Activated CD8-positive, alpha-beta memory T cell treated with anti-CD3 and anti-CD28 coated beads for 48 hours (primary cell): ENCODE measurements at places on chromosomes 6 and 20.

DNA sequence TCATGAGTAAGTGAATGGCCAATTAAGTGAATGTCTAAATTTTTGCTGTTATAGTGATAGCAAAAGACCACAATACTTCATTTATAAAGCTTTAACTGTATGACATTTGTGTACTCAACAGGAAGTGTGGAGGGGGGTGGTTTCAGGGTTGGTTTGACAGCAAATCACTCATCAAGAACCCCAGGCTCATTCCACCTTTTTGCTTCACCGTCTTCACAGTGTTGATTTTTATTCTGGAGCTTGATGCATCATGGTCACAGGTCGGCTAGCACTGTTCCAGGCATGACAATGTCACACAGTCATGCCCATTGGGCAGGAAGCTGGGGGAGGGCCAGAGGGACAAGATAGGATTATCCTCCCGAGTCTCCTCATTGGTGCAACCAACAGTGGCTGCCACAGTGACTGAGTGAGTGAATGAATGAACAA is 75.0 kb downstream of the MDGA1 start:
- no peak for DNase-seq

DNA sequence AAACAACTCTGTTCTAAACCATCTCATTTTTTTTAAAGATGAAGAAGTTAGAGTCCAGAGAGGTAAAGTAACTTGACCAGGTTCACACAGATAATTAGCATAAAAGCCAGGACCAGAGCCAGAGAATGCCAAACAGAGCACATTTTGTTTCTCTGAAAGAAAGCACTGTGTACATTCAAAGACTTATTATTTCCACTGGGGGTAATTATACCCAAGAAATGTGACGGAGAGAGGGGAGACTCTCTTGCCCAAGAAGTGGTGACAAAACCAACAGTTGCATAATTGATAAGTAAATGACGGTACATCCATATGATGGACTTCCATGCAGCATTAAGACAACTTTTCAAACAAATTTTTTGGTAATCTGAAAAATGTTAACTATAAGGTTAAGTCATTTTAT is 111.6 kb downstream of the RTN4IP1 start:
- no peak for DNase-seq

- DNase-seq: no peak
Measured at GRCh38 chr6:155380666-155381332, 66.5 kb upstream of the TFB1M start.

- no peak for DNase-seq
Measured at GRCh38 chr6:90284236-90285041, 12.2 kb downstream of the BACH2 start.

DNA sequence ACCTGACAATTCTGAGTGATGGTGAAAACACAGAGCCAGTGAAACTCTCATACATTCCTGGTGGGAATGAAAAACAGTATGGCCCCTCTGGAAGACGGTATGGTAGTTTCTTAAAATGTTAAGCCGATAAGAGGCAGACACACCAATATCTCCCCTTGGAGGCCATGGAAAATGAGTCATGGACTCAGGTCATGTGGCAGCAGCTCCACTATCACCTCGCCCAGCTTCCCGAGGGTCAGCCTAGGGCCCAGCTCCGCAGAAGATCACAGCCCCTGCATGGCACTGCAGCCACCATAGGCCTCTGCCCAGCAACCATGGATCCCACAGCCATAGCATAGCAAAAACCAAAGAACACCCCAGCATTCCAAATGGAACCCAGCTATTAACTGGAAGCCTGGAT is 21.4 kb downstream of the BPIFA1 start:
- no peak for DNase-seq

GRCh38 chr6:31158863-31159855 is 770 bp downstream of the TCF19 start:
- no peak for DNase-seq

DNA sequence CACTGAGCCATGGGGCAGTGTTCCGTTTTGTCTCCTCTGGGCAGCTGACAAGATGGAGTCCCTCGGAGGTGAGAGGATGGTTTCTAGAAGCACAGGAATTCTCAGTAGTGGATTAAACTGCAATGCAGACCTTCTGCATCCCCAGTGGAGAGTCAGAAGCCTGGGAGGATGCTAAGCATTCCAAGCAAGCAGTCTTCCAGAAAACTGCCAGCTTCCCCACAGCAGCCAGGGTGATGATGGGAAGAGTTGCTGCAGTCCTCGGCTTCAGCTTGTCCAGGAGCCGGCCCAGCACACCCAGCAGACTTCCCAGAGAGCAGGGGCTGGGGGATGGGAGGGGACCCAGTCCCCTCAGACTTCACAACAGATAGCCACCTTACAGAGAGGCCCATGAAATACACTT is 163.6 kb downstream of the LY86 start:
- DNase-seq: no peak

DNA sequence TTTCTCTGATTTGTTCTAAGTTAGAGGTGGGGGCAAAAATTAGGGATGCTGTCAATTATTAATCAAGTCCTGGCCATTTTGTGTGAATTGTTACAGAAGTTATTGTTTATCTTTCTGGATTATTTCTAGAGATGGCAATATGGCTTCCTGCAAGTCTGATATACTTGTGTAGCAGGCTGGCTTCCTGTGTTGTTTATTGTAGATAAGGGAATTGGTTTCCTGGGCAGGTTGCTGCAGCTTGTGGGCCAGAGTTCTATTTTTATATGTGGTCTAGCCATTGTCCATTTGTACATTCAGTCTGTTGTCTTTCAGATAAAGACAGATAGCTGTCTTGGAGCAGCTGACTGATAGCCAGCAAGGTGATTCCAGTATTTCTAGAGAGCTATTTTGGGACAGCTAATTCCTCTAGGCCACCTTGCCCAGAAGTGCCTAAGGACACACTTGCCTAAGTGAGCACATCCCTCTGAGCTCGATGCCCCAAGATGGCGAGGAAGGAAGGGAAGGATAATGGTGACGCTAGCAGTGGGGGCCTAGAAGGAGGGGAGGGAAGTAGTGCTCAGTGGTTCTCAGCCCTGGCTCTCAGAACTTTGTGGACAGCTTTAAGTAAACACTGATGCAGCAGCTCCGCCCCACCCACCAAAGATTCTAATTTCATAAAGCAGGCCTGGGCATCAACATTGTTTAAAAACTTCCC is 25.5 kb downstream of the DDO start:
- DNase-seq: no peak

GRCh38 chr6:89133981-89134380 is 11.9 kb upstream of the PM20D2 start:
- no peak for DNase-seq

DNA sequence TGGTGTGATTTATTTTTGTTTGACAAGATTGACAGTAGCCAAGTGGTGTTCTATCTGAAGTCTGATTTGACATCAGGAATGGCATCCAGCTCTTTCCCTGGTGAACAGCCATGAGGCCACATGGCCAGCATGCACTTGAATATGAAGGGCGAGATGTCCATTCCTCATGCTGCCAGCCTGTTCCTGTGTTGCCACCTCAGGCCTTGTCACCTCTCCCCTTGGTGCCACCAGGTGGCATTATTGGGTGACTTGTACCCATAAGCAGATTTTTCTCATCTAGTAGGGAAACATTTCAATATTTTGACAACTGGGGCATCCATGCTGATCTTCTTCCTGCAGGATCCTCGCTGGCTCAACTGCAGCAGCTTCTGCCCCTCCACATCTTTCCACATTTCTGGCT is 199.1 kb downstream of the ERMARD start:
- DNase-seq: no peak

DNA sequence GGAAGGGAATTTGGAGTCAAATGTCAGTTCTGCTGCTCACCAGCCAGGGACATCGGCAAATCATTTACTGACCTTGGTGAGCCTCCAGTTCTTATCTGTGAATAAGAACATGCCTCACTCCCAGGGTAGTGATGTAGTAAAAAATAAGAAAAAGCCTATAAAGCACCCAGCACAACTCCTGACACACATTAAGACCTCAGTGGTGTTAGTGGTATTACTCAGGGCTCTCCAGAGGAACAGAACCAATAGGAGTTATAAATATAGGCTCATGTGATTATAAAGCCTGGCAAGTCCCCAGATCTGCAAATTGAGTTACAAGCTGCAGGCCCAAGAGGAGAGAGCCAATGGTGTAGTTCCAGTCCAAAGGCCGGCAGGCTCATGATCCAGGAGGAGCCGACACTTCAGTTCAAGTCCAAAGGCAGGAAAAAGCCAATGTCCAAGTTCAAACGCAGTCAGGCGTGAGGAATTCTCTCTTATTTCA is 71.3 kb upstream of the EYA2 start:
- DNase-seq: no peak

- DNase-seq: no peak
Measured at GRCh38 chr6:43712579-43712978, 25.0 kb upstream of the MRPS18A start.

GRCh38 chr20:50504231-50504823 is 5.9 kb upstream of the PTPN1 start:
- no peak for DNase-seq

DNA sequence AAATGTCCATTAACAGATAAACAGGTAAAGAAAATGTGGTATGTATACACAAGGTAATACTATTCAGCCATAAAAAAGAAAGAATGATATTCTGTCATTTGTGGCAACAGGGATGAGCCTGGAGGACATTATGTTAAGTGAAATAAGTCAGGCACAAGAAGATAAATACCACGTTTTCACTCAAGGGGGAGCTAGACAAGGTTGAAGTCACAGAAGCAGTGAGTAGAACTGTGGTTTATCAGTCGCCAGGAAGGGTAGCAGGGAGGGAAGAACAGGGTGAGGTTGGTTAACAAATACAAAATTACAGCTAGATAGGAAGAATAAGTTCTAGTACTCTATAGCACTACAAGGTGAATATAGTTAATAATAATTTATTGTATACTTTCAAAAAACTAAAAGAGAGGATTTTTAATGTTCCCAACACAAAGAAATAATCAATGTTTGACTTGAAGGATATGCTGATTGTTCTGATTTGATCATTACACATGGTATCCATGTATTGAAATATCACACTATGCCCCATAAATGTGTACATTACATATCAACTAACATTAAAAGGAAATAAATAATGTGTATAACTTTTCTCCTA is 21.1 kb downstream of the RTN4IP1 start:
- no peak for DNase-seq

DNA sequence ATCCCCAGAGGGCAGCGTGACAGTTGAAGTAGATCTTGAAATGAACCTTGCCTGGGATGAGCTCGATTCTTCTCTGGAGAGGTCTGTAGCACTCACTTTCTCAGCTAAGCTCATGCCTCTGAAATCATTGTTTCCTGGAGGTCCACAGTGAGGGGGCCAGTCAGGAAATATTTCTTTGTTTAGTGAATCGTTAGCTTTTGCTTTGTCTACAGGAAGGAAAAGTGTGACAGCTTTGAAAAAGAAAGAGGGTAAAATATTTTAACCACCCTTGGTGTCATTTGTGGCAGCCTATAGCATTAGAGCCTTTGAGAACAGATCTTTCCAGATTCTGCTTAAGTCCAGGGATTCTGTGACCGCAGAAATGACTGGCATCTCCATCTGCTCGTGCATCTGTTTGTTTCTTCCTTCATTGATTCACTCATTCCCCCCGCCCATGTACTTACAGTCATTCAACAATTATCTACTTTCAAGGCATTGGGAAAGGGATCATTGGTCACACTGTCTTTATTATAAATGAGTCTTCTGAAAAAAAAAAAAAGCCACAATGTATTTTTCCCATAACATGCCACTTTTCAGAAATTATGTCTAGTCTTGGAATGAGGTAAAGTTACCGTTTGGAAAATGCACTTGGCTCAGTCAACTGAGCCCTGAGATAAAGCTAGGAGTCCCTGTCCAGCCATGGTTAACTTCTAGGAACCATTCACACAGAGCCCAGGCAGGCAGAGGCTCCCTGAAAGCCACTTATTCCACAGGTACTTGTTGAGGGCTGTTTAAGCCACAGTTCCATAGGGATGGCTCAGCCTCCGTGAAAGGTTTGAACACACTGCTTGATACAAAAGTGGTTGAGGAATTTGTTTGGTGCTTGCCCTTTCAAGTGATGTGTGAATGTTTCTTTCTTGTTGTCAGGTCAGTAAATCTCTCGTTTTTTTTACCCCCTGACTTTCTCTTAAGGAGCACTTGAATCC is 86.0 kb downstream of the TIAM2 start:
- no peak for DNase-seq

DNA sequence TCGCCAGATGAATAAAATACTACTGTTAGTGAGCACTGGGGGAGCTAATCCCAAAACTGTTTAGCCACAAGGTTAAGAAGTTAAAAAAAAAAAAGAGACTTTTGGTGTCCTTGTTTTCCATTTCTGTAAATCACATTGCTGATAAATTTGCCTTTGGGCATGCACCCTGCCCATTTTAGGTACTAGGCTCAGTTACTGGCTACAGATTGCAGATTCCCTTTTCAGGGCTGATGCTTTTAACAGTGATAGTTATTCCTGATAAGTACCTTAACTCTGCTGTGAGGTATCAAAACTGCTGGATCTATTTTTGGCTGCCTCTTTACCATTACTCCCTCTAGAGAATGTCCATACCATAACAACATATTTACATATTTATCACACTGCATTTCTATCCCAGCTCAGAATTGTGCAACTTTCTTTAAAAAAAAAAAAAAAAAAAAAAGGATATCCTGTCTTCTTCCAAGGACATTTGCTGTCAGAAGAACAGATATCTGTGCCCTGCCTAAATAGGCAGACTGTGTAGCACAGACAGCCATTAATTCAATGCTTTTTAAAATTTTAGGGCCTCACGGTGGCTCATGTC is 94.5 kb downstream of the SSR1 start:
- DNase-seq: no peak

- DNase-seq: no peak
Measured at GRCh38 chr20:45826381-45827019, 612 bp downstream of the TNNC2 start.

DNA sequence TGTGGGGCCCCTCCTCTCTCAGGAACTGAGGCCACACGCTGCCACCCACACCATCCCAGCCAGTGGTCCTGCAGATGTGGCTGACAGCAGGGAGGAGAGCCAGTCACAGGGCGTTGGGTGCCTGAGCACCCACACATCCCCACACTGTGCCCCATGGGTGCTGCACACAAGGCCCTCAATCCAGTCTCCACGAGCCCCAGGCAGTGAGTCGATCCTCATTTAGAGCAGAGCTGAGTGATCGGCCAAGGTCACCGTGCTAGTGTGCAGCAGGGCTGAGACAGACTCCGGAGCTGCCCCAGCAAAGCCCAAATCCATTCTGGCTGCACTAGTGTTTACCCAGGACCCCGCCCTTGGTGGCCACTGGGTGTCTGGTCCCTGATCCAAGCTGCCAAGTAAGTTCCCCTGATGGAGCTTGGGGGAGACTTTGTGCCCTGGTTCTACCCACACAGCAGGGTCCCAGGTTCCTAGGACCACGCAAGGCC is 9.0 kb downstream of the C20orf203 start:
- no peak for DNase-seq

GRCh38 chr6:19554356-19555225 is 282.6 kb upstream of the ID4 start:
- no peak for DNase-seq

GRCh38 chr6:110341663-110342596 is 16.2 kb downstream of the METTL24 start:
- no peak for DNase-seq

GRCh38 chr6:43833996-43834390 is 64.0 kb downstream of the VEGFA start:
- no peak for DNase-seq

DNA sequence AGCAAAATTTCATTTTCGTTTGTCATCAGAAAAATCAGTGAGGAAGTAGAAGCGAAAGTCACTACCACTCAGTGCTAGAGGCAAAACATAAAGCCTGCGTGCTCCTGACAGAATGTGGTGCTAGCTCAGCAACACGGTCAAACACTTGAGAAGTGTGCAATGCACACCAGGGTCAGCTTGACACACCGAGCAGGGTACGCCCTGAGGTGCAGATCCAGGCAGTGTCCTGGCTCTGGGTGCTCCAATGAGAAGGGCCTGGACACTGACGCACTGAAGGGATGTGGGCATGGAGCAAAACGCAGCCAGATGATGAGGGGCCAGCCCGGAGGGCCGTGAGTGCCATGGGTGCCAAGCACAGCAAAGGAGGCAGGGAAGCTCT is 5.9 kb downstream of the RNASET2 start:
- no peak for DNase-seq
